ENCODE measurements at places on chromosomes 6 and 20.

- peak; percentile 19 for DNase-seq
Observed at GRCh38 chr6:138007014-138007472, 100.2 kb downstream of the PERP start.

DNA sequence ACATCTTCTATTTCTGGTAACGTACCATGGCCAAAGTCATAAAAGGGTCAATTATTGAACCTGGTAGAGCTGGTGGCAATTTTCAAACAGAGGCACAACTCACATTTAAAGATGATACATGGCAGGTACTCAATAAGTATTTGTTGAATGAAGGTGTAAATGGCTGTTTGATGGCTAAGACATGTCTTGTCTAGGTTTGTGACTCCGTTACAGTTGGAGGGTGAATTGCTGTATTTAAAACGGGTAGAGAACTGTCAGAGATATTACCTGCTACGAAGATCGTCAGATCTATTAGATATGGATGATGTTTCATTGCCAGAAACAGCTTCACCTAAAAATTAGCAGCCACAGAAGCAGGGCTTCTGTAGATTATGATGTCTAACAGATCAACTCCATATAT, 601.9 kb downstream of the PRKN start:
- no peak for DNase-seq

DNA sequence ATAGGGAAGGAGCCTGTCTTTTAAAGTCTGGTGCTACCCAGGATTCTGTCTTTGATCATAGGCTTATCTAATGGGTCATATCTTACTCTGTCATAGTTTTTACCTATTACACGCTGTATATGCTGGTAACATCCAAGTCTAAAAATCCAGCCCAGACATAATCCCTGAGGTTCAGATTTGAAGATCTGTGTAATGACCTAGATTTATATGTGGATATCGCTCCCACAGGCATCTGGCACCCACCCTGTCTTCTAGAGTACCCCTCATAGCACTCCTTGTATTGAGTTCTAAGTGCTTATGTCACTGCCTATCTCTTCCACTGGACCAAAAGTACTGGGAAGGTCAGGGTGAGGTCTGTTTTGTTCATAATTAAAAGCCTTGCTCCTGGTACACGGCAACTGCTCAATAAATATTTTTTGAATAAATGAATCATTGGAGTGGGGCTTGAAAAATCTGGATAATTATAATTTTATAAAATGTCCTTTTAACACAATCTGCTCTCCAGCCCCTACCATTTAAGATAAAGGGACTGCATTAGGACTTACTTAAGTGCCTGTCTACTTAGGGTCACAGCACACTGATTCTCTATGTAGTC, 136.4 kb downstream of the FUT9 start:
- no peak for DNase-seq

DNA sequence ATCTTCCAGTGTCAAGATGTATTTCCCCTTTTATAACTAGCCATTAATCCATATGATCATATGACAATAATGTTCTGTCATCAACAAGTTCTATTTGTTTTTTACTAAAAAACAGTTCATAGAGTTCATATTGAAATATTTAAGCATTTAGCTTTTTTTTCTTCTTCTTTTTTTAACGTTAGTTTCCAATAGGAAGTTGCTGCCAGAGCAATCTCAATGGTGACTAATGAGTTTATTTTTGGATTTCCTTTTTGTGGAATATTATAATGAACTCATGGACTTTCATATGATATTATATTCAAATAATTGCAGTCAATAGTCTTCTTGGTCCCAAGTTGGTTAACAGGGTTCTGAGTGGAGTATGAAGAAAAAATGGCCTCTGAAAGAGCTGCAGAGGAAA, 343.3 kb downstream of the BCKDHB start:
- no peak for DNase-seq

DNA sequence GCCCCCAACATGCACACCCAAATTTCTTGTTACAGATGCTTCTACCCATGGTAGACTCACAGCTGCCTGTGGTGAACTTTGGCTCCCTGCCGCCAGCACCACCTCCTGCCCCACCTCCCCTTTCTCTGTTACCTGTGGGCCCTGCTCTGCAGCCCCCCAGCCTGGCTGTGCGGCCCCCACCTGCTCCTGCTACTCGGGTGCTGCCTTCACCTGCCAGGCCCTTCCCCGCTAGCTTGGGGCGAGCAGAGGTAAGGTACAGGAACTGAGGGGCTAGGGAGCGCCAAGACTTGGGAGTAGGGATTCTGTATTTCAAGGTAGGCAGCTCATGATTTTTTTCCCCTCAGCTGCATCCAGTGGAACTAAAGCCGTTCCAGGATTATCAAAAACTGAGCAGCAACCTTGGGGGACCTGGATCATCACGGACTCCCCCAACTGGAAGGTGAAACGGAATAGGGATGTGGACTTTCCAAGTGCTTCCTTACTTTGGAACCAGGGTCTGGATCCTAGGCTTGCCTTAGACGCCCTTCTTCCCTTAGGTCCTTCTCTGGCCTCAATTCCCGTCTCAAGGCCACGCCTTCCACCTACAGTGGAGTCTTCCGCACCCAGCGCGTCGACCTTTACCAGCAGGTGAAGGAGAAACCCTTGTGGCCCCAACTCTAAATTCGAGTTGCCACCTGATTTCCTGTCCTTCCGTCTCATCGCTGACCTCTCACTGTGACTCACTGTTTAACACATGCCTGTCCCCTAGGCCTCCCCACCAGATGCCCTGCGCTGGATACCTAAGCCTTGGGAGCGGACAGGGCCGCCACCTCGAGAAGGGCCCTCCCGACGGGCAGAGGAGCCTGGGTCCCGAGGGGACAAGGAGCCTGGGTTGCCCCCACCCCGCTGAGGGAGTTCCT, 15.5 kb downstream of the BAG6 start:
- DNase-seq, result no peak

GRCh38 chr6:93972791-93973190, 553.4 kb upstream of the EPHA7 start:
- no peak for DNase-seq

DNA sequence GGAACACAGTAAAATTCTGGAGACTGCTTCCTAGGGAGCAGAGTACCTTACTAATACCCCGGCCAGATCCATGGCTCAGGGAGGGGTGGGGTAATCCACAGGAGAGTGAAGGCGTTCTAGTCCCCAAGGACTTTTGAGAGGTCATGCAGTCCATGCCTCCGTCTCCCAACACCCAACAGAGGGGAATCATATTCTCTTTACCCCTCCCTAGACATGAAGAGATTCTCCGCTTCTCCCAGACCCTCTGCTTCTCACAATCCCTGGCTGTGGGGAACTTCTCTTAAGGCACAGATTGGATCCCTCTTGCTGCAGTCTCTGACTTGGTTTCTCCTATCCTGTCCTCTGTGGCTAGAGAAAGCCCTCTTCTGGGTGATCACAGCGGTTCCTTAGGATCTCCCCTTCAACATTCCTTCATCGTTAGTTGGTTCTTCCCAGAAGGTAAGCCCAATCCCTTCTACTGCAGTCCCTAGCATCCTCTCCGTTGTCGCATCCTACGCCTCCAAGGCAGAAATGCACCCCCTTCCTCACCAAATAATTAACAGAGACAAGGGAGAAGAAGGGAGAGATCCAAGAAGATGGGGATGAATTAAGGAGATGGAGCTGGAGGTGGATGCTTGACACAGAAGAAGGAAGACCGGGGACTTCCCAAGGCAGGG, 562 bp downstream of the GGT7 start:
- DNase-seq, result no peak

DNA sequence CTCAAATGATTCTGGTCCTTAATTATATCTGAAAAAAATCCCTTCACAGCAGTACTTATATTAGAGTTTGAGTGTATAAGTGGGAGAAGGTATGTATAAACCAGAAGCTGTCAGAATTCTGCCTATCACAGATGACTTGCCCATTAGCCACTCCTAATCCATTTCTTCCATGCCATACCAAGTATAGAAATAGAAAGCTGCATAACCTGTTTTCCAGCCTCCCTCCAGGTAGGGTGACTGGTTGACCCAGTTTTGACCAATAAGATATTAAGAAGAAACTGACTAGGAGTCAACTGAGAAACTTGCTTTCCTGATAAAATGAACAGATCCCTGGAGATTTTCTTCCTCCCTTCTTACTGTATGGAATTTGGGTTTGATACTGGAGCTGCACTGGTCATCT, 112.2 kb upstream of the GRIK2 start:
- no peak for DNase-seq

- DNase-seq, result no peak
Observed at GRCh38 chr6:24154121-24154520, 28.1 kb downstream of the NRSN1 start.

- no peak for DNase-seq
Observed at GRCh38 chr6:127471379-127472255, 12.4 kb upstream of the KIAA0408 start.

GRCh38 chr6:163573503-163574179, 159.1 kb downstream of the QKI start:
- no peak for DNase-seq
